ENCODE measurements at places on chromosomes 1 and 21. TPM values are rescaled to one million over a fixed set of nuclear protein-coding genes. Genes with fewer than 3 reads are reported as not detected.

The SPRR2E gene
- total RNA-seq: not detected

The LCA5L gene
- 1.1 TPM for total RNA-seq

The AKR7A2 gene
- 67.8 TPM for total RNA-seq

The ARHGEF10L gene
- 26.0 TPM for total RNA-seq

The CELA3A gene
- not detected for total RNA-seq

The IFNLR1 gene
- not detected for total RNA-seq

The IQGAP3 gene
- 8.6 TPM for total RNA-seq

The SPRR2B gene
- total RNA-seq: not detected

The NEGR1 gene
- 5.0 TPM for total RNA-seq

The IQCC gene
- total RNA-seq: 3.0 TPM

The RUNX3 gene
- not detected for total RNA-seq

The SMCP gene
- not detected for total RNA-seq

The FMO4 gene
- 4.1 TPM for total RNA-seq

The PRAMEF9 gene
- total RNA-seq: not detected

The CYP4Z1 gene
- not detected for total RNA-seq

The SLFNL1 gene
- 0.29 TPM for total RNA-seq

The SMYD3 gene
- total RNA-seq: 22.8 TPM

The HAX1 gene
- 93.7 TPM for total RNA-seq

The L1TD1 gene
- not detected for total RNA-seq

The SLC41A1 gene
- total RNA-seq: 29.5 TPM

The FCGR1A gene
- not detected for total RNA-seq

The HES4 gene
- 79.2 TPM for total RNA-seq

The RNU1-4 gene
- 2,859 TPM for total RNA-seq

The LENEP gene
- total RNA-seq: not detected

The SLC44A5 gene
- 0.21 TPM for total RNA-seq

The RHCE gene
- total RNA-seq: 0.71 TPM

The C1orf226 gene
- 2.7 TPM for total RNA-seq

The LRRC38 gene
- total RNA-seq: not detected

The VHLL gene
- not detected for total RNA-seq

The CDC20 gene
- total RNA-seq: 18.7 TPM

The ST6GALNAC5 gene
- total RNA-seq: 2.6 TPM

The CCT8 gene
- 130 TPM for total RNA-seq

The TMPRSS2 gene
- 0.21 TPM for total RNA-seq

The HAO2 gene
- total RNA-seq: not detected

The SGIP1 gene
- total RNA-seq: 118 TPM

The KRTAP19-3 gene
- total RNA-seq: not detected

The S100A2 gene
- 11.7 TPM for total RNA-seq

The FCN3 gene
- total RNA-seq: not detected
